ENCODE measurements at places on chromosomes 13 and 19.
A peak's percentile ranks its signal among the peaks of the same experiment; 100 is the strongest.

GRCh38 chr13:79675931-79676660, 195.1 kb downstream of the NDFIP2 start:
- no peak for DNase-seq

- peak; percentile 30 for DNase-seq
These were observed 14.1 kb upstream of the PCDH8 start for GRCh38 chr13:52862358-52863206.

GRCh38 chr13:72462726-72463125, 264.7 kb downstream of the MZT1 start:
- no peak for DNase-seq

- DNase-seq, result no peak
These were observed 316.8 kb downstream of the DLEU7 start for GRCh38 chr13:50526661-50527071.

- DNase-seq, result no peak
These were observed 33.6 kb downstream of the NALCN start for GRCh38 chr13:101382701-101383100.

DNA sequence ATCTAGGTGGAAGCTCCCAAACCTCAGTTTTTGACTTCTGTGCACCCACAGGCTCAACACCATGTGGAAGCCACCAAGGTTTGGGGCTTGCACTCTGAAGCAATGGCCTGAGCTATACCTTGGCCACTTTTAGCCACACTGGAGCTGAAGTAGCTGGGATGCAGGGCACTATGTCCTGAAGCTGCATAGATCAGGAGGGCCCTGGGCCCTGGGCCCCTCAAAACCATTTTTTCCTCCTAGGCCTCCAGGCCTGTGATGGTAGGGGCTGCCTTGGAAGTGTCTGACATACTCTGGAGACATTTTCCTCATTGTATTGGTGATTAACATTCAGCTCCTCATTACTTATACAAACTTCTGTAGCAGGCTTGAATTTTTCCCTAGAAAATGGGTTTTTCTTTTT, 273.7 kb downstream of the FGF9 start:
- DNase-seq, result no peak

DNA sequence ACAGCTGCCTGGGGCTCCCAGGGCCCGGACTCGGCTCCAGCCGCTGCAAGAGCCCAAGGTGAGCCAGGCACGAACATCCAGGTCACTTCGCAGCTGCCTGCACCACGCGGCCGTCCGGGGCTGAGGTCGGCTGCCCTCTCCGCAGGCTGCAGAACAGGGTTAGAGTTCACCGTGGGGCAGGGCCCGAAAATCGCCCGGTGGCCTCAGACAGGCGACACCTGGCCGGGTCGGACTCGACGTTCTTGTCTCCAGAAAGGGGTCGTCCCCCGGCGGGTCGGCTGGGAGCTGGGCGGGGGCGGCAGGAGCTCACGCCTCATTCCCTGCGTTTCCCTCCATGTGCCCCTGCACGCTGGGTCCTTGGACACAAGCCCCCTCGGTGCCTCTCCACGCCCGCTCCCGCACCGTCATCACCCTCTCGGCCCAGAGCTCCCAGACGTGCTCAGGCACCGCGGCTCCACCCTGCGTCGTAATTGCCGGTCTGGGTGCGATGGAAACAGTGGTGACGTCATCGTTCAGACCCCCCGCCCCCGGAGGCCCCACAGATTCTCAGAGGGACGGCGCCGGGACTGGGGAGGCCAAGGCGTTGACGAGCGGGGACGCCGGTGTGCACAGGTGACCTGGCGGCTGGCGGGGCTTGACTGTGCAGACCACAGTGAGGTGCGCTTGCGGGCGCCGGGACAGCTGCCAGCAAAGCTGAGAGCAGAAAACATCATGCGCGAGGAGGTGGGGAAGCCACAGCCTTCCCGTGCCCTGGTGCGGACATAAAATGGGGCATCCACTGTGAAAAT, 4.0 kb upstream of the GRIN3B start:
- DNase-seq, result peak; percentile 75

DNA sequence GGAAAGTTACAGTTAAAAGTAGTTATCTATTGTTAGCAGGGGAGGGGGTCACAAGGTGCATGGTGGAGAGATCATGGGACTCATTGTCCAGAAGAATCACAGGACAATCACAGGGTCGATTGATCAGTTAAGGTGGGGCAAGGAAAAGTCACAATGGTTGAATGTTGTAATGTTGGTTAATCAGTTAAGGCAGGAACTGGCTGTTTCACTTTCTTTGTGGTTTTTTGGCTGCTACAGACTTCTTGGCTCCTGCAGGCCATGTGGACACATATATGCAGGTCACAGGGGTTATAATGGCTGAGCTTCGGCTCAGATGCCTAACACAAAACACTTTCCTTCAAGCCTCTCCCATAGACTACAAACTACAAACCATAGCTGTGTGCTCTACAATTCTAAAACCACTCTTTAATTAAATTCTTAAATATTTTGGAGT, 6.9 kb upstream of the ZNF431 start:
- DNase-seq, result no peak

DNA sequence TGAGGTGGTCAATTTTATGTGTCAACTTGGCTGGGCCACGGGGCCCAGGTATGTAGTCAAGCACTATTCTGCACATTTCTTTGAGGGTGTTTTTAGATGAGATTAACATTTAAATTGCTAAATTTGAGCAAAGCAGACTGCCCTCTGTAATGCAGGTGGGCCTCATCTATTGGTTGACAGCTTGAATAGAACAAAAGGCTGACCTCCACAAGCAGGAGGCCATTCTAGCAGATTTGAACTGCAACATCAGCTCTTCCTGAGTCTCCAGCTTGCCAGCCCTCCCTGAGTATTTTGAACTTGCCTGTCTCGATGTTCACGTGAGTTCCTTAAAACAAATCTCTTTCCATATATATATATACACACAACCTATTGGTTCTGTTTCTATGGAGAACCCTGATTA, 134.8 kb downstream of the DCLK1 start:
- no peak for DNase-seq

GRCh38 chr13:47332149-47332548, 435.3 kb upstream of the HTR2A start:
- DNase-seq, result no peak

DNA sequence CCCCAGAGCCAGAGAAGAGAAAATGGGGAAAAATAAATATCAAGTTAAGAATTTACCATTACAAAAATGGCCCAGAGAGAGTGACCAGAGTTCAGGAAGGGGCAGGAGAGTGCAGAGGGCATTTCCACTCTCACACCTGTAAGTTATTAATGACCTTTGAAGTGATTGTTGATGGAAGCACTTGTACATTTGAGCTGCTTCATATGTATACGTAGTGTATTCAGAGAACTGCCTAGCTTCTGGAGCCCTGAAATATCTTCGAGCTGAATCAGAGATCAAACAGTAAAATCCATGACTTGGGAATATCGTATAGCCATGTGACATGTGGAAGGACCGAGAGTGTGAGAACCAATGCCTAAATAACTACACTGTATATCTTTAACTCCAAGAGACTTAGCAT, 49.2 kb upstream of the PCCA start:
- DNase-seq, result no peak

- DNase-seq, result no peak
These were observed 13.0 kb upstream of the PROZ start for GRCh38 chr13:113145496-113145895.

All from activated CD8-positive, alpha-beta T cell treated with anti-CD3 and anti-CD28 coated beads, Interleukin-2, amount 10 ng/mL, durations not matched to agents 7 days and 5 days (primary cell).